ENCODE measurements at places on chromosomes 4 and X. TPM values are rescaled to one million over a fixed set of nuclear protein-coding genes. Genes with fewer than 3 reads are reported as not detected.

CTPS2 gene
- 11.3 TPM for total RNA-seq

PLP1 gene
- total RNA-seq, result 0.59 TPM

PDCL2 gene
- total RNA-seq, result not detected

DNA sequence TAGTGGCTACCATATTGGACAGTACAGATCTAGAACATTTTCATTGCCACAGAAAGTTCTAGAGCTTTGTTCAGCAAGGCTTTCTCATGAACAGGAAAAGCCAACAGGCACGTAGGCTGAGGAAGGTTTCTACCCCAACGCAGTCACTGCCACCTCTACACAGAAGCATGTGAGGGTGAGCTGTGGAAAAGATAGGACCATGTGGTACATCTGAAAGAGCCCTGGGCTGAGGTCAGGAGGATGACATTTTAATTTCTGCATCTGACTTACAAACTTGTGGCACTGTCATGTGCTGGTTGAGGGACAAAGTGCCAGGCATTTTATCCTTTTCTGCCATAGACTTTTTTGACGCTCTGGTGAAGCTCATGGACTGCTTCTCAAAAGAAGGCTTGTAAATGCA, 454.2 kb downstream of the BCOR start:
- DNase-seq, result no peak

- no peak for DNase-seq
These were observed 32.2 kb downstream of the RNF4 start for GRCh38 chr4:2501034-2501594.

GRCh38 chr4:41750626-41751448, 2.3 kb upstream of the PHOX2B start:
- no peak for DNase-seq

- no peak for DNase-seq
These were observed 93.2 kb upstream of the MAPK10 start for GRCh38 chr4:86452924-86453531.

- DNase-seq, result no peak
These were observed 1.3 kb downstream of the NEUROG2 start for GRCh38 chr4:112514647-112515197.

DNA sequence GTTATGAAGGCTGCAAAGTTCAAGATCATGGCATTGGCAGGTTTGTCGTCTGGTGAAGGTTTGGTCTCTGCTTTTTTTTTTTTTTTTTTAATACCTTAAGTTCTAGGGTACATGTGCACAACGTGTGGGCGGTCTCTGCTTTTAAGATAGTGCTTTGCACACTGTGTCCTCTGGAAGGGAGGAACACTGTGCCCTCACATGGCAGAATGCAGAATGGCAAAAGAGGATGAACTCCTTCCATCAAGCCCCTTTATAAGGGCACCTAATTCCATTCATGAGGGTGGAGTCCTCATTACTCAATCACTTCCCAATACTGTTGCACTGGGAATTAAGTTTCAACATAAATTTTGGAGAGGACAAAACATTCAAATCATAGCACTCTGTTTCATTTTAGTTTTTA, 101.4 kb downstream of the GLRA2 start:
- DNase-seq, result no peak

DNA sequence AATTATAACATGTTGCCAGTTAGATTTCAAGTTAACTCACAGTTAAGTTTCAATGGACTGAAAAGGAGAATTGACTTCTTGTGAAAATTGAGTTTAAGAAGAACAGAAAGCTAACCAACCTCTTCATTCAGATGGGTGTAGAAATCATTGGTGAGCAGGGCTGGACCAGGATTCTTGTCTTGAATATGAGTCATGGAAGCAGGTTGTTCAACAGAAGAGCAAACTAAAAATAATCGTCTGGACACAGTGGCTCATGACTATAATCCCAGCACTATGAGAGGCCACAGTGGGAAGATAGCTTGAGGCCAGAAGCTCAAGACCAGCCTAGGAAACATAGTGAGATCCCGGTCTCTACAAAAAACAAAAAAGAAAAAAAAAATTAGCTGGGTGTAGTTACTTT, 98.2 kb downstream of the ARSJ start:
- no peak for DNase-seq

DNA sequence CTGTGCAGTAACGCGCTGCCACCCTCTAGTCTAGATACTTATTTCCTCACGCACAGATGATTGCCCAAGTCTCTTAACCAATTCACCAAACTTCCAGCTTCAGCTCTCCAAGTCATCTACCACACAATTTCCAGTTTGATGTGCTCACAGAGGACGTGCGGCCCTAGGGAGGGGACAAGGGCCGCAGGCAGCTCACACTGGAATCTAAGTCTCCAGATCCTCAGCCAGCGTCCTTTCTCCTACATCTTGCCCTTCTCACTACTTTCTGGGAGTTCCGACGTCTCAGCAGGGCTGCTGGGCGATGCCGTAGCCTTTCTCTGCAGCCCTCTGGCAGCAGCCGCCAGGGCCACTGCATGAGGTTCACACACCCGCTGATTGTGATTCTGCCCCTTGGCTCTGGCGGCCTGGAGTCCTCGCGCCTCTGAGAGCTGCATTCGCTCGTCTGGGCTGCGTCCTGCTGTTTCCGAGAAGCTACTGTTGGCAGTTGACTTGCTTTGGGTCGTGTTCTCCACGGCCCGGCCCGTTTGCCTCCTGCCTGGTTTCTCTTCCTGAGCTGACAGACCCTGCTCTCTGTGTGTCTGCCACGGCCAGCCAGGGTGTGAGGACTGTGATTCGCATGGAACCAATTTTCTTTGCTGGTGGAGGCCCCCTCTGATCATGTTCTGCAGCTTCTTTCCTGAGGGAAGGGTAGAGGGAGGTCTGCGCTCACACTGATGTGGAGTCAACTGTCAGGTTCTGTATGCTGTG, 14.1 kb upstream of the TMEM131L start:
- peak; percentile 49 for DNase-seq

- DNase-seq, result no peak
These were observed 143.7 kb upstream of the PABPC4L start for GRCh38 chr4:134345244-134345643.

DNA sequence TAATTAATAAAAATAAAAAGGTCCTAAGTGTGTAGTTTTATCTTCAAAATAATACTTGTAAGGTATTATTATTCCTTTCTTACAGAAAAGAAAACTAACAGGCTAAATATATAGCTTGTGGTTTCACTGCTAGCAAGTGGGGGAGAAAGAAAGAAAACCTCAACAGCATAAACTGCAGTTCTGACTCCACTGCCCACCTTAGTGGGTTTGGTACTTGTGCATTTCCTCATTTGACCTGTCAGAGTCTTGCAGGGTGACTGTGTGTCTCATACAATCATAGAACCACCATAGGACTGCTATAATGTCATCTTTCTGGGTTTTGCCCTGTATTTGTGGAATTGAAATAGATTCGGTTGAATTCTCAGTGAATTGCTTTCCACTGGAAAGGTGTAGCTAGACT, 94.7 kb upstream of the PUDP start:
- DNase-seq, result no peak
